Foreskin fibroblast (primary cell): ENCODE measurements at places on chromosomes 6 and 20.

GRCh38 chr6:134723081-134723871 is 226.6 kb downstream of the ALDH8A1 start:
- peak; percentile 59 for DNase-seq

DNA sequence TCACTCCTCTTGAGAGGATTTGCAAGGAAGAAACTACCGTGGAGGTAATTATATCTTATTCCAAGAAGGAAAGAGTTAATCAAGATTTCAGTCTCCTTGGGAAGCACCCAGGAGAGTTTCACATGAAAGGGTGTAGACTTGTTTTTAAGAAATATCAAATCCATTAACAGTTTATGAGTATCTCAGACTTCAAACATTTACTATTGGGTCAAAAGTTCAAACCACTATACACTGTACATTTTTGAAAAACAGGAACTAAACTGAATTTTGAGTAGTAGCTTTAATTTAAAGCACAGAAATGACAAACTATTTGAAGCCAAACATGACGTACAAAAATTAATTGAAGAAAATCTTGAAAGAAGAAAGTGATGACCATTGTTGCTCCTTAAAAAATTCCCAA is 164.0 kb downstream of the FOXC1 start:
- no peak for DNase-seq

DNA sequence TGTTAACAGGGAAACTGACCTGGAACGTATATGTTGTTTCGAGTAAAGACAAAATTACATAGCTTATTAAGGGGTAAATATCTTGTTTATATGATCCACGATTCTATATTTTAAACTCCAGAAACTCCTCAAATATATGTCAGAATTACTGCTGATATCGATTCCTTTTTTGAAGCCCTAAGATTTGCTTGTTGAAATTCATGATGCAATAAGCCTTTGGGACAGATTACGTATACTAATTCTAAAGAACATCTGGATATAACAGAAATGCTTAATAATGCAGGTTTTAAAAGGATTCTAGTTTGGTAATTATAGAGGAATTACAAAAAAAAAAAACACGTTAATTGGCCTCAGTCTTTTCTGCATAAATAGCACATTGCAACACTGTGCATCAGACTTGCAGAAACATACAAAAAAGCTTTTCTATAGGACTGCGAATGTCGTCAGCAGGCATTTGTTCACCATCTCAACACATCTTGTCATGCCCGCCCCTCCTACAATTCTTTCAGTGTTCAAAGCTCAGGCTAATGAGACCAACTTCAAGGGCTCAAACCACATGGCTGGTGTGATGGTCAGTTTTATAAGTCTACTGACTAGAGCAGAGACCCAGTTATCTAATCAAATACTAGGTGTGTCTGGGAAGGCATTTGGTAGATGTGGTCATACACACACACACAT is 74.9 kb downstream of the AGPAT4 start:
- no peak for DNase-seq

- DNase-seq: peak; percentile 36
Measured at GRCh38 chr20:43976547-43976946, 61.9 kb downstream of the TOX2 start.

GRCh38 chr6:73803562-73804241 is 107.7 kb downstream of the CD109 start:
- peak; percentile 89 for DNase-seq

DNA sequence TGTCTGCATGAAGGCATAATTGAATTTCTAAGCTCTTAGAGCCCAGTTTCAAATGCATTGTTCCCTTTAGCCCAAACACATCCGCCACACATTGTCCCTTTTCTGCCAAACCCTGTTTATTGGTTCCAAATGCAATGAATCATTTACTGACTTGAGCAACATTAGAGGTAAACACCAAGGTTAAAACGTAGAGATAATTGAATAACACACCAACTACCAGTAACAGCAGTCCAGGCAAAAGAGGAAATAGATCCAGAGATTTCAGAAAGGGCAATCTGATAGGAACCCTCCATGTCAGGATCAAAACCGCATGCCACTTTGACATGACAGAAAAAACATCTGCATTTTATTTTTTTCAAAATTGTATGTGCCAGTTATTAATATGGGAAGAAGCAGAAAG is 114.8 kb downstream of the PKHD1 start:
- no peak for DNase-seq

DNA sequence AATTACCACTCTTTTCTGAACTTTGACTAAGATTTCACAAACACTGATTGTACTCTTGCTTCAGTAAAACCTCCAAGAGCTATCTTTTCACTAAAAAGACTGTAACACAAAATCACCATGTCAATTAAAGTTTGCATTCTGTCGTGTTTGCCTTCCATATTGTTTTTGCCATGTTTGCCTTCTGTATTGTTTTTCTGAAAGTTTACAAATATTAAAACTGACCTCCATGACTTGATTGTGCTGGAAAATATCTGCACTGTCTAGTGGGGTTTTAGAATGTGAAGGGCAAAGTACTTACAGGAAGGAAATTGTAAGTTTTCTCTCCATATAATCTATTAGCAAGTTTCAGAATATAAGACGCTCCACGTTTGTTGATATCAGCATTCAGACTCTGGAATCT is 3.4 kb downstream of the SERPINB1 start:
- no peak for DNase-seq

GRCh38 chr6:35026434-35027222 is 114.5 kb downstream of the TCP11 start:
- DNase-seq: peak; percentile 31

GRCh38 chr20:31446084-31446819 is 5.8 kb downstream of the DEFB123 start:
- DNase-seq: no peak

DNA sequence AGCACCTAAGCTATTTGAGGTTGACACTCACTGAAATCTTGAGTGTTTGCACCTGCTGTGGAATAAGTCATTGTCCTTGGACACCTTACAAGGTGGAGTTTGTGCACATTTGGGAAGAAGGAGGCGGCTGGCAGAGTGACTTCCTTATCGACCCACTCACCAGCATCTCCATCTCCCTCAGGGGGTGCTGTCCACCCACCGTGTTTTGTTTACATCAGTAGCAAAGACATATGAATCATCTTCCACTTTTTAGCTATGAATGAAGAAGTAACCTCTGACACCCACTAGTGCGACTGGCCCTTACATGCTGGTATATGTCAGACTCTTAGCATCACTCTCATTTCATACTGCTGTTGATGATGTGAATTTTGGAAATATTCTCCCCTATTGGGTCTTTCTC is 119.5 kb upstream of the SGK1 start:
- DNase-seq: peak; percentile 58
